ENCODE measurements at places on chromosomes 1 and 21. TPM values are rescaled to one million over a fixed set of nuclear protein-coding genes. Genes with fewer than 3 reads are reported as not detected.

NEK2 gene
- polyA plus RNA-seq = 9.4 TPM

GRCh38 chr1:23554127-23554480 lies 5.2 kb downstream of the ID3 start:
- peaks cover 23% of the 10 kb centered on the region for H3K36me3 ChIP-seq
- DNase-seq = no peak
- H3K4me3 ChIP-seq = peak overlapping the region; percentile 44
- H3K4me1 ChIP-seq = peaks cover 33% of the 10 kb centered on the region
- peak overlapping the region; percentile 95 for H3K27ac ChIP-seq
- no peaks in the 10 kb centered on the region for H3K27me3 ChIP-seq

DNA sequence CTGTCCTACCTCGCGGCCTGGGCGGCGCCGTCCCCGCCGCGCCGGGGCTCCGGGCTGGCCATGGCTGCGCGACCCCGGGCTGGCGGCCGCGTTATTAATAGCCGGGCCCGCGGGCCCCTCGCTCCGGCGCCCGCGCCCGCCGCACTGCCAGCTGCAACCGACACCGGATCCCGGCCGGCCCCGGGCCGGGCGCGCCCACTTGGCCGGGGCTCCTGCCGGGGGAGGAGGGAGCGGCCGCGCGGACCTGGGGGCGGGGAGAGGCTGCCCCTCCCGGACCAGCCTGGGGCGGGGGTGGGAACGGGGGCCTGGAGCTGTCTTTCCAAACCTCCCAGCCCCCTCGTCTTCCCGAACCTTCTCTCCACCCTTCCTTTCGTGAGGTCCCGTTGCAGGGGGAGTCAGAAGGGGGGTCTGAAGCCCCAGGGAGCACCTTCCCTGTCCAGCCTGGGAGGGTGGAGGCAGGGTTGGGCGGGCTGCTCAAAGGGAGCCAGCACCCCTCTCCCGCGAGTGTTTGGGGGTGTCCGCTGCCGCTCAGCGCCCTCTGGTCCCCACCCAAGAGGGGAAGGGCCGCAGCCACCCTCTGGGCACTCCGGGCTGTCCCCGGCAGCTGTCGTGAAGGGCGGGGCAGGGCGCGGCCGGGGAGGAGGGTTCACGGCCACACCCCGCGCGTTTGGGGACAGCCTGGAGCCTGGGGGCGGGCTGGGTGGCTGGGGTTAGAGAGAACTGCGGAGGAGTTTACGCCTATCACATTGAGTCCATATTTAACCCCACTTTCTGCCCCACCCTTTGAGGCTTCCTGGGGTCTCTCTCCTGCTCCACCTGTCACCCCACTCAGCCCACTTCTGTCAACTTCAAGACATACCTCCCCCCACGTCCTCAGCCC lies at the start of gene SYNC:
TSS of gene SYNC (minus strand) at position 172 of the 880 bp plus-strand sequence. CDS start at position 62, 110 bp downstream.
- no peak within 1 kb of the TSS for H3K27ac ChIP-seq
- peak; percentile 86 for DNase-seq
- H3K4me3 ChIP-seq = peak within 1 kb of the TSS; percentile 58

- peaks cover 5% of the 10 kb centered on the region for H3K36me3 ChIP-seq
- H3K27ac ChIP-seq = no peak overlapping the region
- DNase-seq = no peak
- no peaks in the 10 kb centered on the region for H3K27me3 ChIP-seq
- H3K4me1 ChIP-seq = no peaks in the 10 kb centered on the region
- no peak overlapping the region for H3K4me3 ChIP-seq
These were observed 16.9 kb downstream of the ATG4C start for GRCh38 chr1:62800825-62801306.

- peak overlapping the region; percentile 59 for H3K27ac ChIP-seq
- H3K4me3 ChIP-seq = no peak overlapping the region
- H3K36me3 ChIP-seq = no peaks in the 10 kb centered on the region
These were observed 255.9 kb downstream of the NFIA start for GRCh38 chr1:61337981-61338848.

DNA sequence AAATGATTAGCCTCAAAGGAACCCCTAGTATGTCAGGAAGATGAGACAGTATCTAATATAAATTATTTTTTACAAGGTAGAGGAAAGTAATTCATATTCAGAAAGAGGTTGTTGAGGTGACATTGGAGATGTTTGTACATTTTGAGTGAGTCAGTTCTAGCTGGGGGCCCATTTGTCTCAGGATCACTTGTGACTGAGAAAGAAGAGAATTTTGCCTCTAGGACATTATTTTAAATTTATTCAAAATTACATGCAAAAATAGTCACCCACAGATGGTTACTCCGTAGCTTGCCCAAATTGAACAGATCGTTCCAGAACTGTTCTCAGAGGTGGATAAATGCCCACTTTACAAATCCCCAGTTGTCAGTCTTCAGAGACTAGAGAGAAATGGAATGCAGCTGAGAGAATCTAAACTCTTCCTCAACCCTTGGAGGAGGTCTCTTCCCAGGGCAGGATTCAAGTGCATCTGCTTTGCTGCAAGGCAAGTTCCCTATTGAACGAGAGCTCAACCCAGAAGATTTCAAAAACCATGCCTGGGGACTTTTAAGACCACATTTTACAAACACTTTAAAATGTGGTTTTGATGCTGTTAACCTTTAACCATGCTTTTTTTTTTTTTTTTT lies 987.8 kb upstream of the ADAMTS5 start:
- no peaks in the 10 kb centered on the region for H3K4me1 ChIP-seq
- no peak overlapping the region for H3K4me3 ChIP-seq
- H3K27ac ChIP-seq = no peak overlapping the region
- no peaks in the 10 kb centered on the region for H3K27me3 ChIP-seq

DNA sequence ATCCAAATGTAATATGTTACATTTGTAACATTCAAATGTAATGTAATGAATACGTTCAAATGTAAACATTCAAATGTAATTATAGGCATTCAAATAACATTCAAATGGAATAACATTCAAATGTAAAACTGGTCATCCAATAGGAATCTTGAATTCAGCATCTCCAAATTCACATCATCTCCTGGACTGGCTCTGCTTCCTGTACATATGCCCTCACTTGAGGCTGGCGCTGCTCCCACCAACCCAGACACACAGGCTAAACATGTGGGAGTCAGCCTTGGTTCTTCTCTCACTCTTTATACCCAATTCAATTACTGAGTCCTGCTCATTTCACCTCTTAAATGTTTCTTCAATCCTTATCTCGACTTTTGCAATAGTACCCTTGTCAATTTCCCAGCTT lies 6.9 kb downstream of the EBNA1BP2 start:
- no peak overlapping the region for H3K27ac ChIP-seq
- no peak overlapping the region for H3K4me3 ChIP-seq
- peaks cover 58% of the 10 kb centered on the region for H3K36me3 ChIP-seq
- H3K27me3 ChIP-seq = no peaks in the 10 kb centered on the region
- DNase-seq = no peak

DNA sequence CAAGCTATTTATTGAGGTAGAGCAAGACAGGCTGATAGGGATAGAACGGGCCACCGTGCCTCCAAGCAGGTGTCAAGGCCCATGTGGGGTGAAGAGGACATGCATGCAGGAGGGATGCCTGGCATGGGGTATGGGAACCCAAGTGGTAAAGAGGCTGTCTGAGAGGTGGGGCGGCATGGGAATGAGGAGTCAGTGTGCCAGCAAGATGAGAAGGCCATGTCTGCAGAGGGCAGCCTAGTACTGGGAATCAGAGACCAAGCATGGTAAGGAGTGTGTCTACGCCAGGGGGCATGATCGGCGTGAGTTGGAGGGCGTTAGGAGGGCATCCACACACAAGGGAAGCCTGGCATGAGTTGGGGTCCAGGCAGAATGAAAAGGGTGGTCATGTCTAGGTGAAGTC lies 303.7 kb upstream of the PLD5 start:
- peak; percentile 6 for DNase-seq
- H3K4me1 ChIP-seq = peaks cover 18% of the 10 kb centered on the region
- no peaks in the 10 kb centered on the region for H3K27me3 ChIP-seq
- no peak overlapping the region for H3K27ac ChIP-seq
- H3K4me3 ChIP-seq = no peak overlapping the region

- H3K27ac ChIP-seq = no peak overlapping the region
- no peaks in the 10 kb centered on the region for H3K27me3 ChIP-seq
- DNase-seq = no peak
- peaks cover 28% of the 10 kb centered on the region for H3K4me1 ChIP-seq
- H3K36me3 ChIP-seq = no peaks in the 10 kb centered on the region
- H3K4me3 ChIP-seq = no peak overlapping the region
These were observed 328.2 kb upstream of the VAMP3 start for GRCh38 chr1:7442918-7443317.

Data from SK-N-SH (cell line).